Chondrocyte (in vitro differentiated cells): ENCODE measurements at places on chromosomes 1 and 21. TPM values are rescaled to one million over a fixed set of nuclear protein-coding genes. Genes with fewer than 3 reads are reported as not detected.

- DNase-seq: no peak
- no peaks in the 10 kb centered on the region for H3K36me3 ChIP-seq
- peaks cover 3% of the 10 kb centered on the region for H3K27me3 ChIP-seq
- no peak overlapping the region for H3K27ac ChIP-seq
- H3K4me3 ChIP-seq: no peak overlapping the region
- H3K4me1 ChIP-seq: no peaks in the 10 kb centered on the region
Measured at GRCh38 chr1:101907264-101907663, 89.5 kb downstream of the OLFM3 start.

Gene CDCA8
- total RNA-seq: 5.7 to 7.0 TPM (median 6.0 TPM) in 3 replicates

GRCh38 chr1:167110586-167110985 lies 16.7 kb downstream of the STYXL2 start:
- H3K4me1 ChIP-seq: peaks cover 16% of the 10 kb centered on the region
- DNase-seq: no peak
- peaks cover 15% of the 10 kb centered on the region for H3K36me3 ChIP-seq

DNA sequence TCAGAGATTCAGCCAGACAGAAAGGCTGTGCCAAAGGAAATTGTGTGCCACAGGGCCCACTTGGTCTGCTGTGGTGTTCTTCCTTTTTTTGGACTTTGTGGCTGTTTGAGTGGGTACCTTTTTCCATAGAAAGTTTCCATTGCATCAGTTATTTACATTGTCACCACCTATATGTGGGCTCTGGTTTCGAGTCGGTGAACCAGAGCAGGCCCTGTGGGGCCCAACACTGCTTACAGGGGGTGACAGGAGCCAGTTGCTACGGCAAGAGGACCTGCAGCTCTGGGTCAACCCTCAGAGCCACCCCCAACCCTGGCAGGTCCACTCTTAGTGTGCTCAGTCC lies 157.0 kb upstream of the EDN2 start:
- H3K27ac ChIP-seq: no peak overlapping the region
- DNase-seq: no peak
- no peak overlapping the region for H3K4me3 ChIP-seq
- H3K36me3 ChIP-seq: no peaks in the 10 kb centered on the region
- peaks cover 18% of the 10 kb centered on the region for H3K4me1 ChIP-seq
- no peaks in the 10 kb centered on the region for H3K27me3 ChIP-seq

DNA sequence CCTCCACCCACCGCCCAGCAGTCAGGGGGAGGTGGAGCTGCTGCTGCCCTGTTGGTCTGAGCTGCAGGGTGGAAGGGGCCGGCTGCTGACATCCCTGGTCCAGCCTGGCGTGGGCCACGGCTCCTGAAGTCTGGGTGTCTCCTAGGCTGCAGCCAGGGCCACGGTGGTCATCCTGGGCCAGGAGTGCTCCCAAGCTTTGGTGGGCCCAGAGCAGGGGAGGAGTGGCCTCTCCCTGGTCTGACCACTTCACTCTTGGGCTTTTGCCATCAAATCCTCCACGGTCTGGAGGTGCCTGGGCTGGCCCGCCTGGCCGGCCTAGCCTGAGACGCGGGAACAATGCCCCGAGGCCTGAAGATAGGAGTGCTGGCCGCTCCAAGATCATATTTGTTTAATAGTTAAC lies 5.8 kb downstream of the PRDM16 start:
- no peaks in the 10 kb centered on the region for H3K36me3 ChIP-seq
- DNase-seq: no peak
- no peak overlapping the region for H3K4me3 ChIP-seq
- H3K27ac ChIP-seq: no peak overlapping the region

Gene LCE3E
- not detected in 3 replicates for total RNA-seq

DNA sequence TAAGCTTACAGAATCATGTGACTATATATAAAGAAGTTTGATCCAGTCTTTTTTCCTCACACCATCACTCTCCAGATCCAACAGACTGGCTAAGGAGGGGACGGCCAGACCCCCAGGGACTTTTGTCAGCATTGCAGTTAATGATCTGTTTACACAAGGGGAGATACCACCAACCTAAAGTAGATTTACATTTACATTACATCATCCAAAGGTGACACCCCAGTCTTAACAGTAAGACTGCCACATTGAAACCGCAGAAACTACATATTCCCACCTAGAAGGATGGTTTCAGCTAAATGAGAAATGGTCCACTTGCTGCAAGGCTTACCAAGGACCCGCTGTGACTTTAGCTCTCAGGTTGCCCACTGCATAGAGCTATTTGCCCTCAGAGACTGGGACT lies 3.4 kb downstream of the RCAN1 start:
- H3K27ac ChIP-seq: no peak overlapping the region
- H3K4me3 ChIP-seq: no peak overlapping the region
- DNase-seq: no peak
- H3K27me3 ChIP-seq: no peaks in the 10 kb centered on the region
- no peaks in the 10 kb centered on the region for H3K36me3 ChIP-seq
- H3K4me1 ChIP-seq: peaks cover 19% of the 10 kb centered on the region
